ENCODE measurements at places on chromosomes 6 and 20.

DNA sequence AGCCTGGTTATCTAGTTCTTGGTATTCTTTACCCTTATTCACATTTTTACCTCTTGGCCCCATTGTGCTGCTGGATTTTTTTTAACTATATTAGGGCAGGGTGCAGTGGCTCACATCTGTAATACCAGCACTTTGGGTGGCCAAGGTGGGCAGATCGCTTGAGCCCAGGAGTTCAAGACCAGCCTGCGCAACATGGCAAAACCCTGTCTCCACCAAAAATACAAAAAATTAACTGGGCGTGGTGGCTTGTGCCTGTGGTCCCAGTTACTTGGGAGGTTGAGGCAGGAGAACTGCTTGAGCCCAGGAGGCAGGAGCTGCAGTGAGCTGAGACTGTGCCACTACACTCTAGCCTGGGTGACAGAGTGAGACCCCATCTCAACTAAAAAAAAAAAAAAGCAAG, 12.2 kb upstream of the TAF8 start:
- no peak for DNase-seq

DNA sequence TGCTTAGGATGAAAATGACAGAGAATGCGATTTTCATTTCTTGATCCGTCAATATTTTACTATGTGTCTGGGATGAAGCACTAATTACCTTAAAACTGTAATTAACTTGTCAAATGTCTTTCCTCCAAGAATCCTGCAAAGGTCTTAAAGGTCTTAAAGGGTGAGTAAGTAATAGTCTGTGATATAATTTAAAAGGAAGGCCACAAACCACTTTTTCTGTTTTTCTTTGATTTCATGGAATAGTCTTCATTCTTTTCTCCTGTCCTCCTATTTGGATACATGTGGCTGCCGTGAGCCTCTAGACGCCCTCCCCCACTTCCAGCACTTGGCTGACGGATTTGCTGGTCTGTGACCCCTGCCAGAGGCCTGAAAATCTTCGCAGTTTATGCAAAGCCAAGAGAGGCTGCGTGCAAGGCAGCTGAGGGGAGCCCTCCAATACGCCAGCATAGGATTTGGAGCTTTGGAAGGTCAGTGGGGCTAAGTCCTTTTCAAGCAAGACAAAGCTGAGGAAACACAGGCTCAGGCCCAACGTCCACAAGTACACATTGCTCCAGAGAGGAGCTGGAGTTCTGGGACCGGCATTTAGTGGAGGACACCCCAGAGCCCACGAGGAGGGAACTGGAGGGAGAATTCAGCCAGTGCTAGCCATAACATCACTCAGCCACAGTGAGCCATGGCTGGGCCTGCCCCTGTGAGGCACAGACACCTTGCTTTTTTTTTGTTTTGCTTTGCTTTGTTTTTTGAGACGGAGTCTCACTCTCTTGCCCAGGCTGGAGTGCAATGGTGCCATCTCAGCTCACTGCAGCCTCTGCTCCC, 382.6 kb downstream of the SMOC2 start:
- DNase-seq = no peak

DNA sequence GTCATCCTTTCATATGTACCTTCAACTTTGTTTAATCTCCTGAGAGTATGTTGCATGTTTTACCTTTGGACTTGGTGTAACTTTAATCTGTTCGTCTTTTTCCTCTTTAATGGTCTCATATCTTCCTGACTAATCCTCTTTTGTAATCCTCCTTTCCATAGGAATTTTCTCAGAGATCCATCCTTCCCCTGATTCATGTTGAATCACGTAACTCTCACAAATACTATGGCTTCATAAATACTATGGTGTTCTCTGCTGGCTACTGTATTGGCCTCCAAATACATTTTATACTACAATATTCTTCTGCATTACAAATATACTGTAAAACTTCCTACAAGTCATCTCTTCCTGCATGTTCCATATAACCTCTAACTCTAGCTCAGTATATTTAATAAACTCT, 317.7 kb upstream of the ADGRB3 start:
- DNase-seq = no peak

DNA sequence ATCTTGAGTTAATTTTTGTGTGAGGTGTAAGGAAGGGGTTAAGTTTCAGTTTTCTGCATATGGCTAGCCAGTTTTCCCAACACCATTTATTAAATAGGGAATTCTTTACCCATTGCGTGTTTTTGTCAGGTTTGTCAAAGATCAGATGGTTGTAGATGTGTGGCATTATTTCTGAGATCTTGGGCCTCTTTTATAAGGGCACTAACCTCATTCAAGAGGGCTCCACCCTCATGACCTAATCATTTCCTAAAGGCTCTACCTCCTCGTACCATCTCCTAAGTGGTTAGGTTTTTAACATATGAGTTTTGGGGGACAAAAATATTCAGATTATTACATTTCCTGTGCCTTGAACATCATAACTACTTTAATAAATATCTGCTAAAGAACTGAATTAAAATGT, 510.9 kb downstream of the UTRN start:
- DNase-seq = no peak

- no peak for DNase-seq
These were observed 284.6 kb upstream of the FOXQ1 start for GRCh38 chr6:1027109-1027794.

- DNase-seq = no peak
These were observed 30.4 kb upstream of the MCM9 start for GRCh38 chr6:118965371-118965770.

DNA sequence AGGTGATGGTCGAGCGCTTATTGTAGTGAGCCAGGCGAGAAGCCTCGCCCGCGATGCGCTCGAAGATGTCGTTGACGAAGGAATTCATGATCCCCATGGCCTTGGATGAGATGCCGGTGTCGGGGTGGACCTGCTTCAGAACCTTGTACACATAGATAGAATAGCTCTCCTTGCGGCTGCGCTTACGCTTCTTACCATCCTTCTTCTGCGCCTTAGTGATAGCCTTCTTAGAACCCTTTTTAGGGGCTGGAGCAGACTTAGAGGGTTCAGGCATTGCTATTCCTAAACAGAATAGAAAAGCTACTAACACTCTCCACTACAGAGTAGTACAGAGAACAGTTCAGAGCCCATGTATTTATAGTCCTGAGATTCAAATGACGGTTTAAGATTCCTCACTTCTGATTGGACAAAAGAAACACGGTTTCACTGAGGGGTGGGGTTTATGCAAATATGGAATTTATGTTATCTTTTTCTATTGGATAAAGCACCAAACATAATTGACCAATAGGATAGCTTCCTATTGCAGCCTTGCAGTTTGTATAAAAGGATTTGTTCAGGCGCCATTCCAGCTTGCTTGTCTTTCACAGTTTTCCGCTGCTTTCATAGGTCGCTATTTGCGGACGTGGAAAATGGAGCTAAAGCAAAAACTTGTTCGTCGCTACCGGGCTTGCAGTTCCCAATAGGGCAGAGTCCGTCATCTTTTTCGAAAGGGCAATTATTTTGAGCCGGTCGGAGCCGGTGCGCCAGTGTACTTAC, 43.7 kb upstream of the HFE start:
- peak; percentile 45 for DNase-seq

DNA sequence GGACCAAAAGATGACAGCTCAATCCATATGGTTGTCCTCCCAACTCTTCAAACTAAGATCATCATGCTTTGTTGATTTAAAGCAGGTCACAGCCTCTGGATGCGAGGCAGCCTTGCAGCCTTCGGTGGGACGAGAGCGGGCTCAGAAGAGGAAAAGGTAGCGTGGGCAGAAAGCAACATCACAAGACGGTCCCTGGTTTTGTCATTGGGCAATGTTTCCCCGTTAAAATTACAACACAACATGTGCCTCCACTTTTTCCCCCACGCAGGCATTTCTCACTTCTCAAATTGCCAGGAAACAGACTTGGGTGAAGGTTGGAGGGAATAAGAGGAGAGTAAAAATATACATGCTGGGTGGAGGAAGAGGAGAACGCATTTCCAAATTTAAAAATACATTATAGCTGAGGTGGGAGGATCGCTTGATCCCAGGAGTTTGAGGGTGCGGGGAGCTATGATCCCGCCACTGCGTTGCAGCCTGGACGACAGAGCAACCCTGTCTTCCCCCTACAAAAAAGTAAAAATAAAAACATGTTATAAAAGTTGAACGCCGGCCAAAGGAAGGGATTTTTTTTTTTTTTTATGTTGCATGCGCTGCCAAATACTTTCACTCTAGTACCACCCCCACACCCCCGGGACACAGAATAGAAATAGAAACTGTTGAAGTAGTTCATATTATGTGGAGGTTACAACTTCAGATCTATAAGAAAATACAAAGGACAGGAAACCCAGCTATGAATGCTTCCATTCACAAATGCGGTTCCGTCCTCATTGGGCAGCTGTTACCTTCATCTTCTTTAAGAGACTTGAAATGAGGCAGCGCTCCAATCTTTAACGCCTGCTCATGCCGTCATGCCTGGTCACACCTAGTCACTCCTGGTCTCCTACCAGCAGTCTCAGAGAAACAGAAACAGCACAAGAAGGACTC, 13.9 kb upstream of the NAA20 start:
- no peak for DNase-seq

DNA sequence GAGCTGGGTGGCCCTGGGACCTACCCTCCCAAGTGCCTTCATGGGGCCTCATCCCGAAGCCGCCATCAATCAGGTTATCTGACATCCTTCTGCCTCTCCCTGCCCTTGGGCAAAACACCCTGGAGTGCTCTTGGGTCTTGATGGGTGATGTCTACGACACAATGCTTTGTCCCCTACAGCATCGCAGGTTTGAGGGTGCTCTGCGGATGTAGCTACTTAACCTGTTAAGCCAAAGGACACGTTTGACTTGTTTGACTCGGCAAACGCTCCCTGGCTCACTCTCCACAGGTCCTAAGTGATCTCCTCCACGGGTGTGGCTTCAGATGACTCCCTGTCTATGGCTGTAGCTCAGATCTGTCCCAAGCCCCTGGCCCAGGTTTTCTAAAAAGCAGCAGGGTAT, 35.6 kb downstream of the TBC1D7 start:
- DNase-seq = no peak

DNA sequence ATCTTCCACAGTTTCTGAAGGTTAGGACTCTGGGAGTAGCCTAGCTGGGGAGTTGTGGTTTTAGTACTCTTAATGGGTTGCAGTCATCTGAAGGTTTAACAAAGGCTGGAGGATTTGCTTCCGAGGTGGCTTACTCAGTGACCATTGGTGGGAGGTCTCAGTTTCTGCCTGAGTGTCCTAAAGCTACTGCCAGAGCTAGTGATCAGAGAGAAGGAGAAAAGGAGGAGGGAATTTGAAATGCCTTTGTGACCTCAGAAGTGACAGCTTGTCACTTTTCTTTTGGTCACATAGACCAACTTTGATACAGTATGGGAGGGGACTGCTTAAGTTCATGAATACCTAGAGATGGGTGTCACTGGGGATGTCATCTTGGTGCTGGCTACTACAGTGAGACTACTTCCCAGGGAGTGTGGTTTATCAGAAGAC, 41.3 kb downstream of the NCOA3 start:
- DNase-seq = no peak

DNA sequence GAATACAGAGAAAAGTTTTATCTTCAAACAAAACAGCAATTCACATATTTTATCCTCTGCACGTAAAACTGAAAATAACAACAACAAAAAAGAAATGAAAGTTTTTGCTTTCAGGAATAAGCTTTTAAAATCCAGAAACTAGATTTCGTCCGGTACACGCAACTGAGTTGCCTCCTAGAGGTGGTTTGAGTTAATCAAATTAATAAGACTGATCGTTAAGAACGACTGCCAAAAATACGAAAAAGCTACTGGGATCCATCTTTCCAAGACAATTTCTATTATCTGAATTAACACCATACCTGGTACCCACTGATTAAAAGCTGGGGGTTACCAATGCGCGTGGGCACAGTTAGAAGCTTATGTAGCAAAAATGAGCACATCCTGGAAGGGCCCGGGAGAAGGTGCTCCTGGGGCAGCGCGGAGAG, 669 bp downstream of the PDCD2 start:
- DNase-seq = no peak

GRCh38 chr6:100353276-100354015, 111.3 kb downstream of the SIM1 start:
- DNase-seq = no peak

DNA sequence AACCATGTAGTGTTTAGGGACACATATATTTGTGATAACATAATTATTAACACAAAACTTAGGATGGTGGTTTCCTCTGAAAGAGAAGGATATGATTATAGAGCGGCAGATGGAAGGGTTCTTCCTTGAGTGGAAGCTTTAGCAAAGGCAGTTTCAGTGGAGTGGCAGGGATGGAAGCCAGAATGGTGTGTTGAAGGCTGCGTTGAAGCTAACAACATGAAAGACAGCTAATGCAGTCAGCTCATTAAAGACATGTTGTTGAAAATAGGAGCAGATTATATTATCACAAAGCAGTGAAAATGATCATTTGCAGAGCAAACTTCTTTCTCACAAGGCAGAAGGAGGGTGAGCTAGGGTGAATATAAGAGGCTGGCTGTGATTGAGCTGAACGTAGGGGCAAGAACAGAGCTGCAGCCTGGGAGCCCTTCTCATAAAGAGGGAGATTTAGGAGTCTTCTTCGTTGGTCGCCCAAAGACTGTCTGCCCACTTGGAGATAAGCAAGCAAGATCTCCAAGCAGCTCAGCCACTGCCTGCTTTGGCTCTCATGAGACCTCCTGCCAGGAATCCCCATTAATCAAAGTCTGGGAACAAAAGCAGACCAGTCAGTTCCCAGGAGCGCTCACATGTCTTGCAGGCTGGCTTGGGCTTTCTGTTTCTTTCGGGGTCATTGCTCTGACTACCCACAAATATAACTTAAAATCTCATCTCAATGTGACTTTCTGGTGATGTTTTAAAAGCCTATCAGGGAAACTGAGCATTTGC, 2.6 kb upstream of the ANKRD6 start:
- DNase-seq = no peak
